ENCODE measurements at places on chromosomes 4 and X. TPM values are rescaled to one million over a fixed set of nuclear protein-coding genes. Genes with fewer than 3 reads are reported as not detected.

The ZXDB gene
- 7.5 TPM for total RNA-seq

- no peak for DNase-seq
These were observed 41.1 kb downstream of the NELFA start for GRCh38 chr4:1967512-1968149.

The FRMD7 gene
- total RNA-seq: not detected

The GSPT2 gene
- 0.66 TPM for total RNA-seq

- peak; percentile 51 for DNase-seq
These were observed 231.5 kb downstream of the MAML3 start for GRCh38 chr4:139922406-139923024.

DNA sequence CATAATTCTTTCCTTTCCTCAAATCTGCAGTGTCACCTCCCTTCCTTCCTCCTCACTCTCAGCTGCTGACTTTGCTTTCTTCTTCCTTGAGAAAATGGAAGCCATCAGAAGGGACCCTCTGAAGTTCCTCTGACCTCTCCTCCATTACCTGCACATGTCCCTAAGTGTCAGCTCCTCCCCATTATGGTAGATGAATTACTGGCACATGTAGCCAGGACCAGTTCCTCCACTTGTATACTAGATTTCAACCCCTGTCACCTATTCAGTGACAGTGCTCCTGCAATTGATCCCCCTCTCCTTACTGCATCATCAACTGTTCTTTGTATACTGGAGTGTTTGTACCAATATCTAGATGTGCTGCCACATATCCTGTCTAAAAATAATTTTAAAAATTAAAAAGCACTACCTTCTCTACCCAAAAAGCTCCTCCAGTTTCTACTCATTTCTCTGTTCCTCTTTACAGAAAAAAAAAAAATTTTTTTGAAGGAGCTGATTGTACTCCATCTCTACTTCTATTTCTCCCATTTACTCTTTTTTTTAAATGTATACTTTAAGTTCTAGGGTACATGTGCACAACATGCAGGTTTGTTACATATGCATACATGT lies 78.6 kb downstream of the CLCN5 start:
- no peak for DNase-seq

DNA sequence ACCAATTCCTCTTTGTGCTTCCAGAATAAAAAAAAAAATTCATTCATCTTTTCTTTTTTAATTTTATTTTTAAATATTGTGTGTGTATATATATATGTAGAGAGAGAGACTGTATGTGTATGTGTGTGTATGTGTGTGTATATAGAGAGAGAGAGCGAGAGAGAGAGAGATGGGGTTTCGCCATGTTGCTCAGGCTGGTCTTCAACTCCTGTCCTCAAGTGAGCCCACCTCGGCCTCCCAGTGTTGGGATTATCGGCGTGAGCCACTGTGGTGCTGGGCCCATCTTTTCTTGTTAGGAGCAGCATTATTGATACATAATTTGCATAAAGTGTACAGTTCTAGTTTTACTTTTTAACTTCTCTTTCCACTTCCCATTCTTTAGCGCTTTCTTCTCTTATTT lies 33.6 kb downstream of the KDM6A start:
- no peak for DNase-seq

The LAGE3 gene
- 27.4 TPM for total RNA-seq
